ENCODE measurements at places on chromosomes 3 and 15.

- no peak for DNase-seq
Observed at GRCh38 chr15:63061975-63062374, 19.4 kb downstream of the TPM1 start.

DNA sequence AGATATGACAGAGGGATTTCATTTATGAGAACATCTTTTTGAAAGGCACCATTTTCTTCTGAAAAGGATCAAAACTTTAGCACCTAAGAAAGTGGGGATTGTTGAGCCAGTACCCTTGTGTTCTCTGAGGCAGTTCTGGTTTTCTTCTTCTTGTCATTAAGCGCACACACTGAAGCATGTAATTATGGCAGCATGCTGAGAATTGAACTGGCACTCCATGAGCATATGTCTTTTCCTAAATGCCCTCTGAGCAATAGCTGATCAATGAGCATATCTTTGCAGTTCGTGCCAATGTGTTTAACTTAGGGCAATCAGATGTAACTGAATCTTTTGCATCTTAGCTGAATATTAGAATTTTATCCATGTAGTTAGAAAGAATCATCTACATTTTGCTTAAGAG, 53.9 kb upstream of the VGLL3 start:
- DNase-seq, result no peak

GRCh38 chr3:134251731-134252391, 1.2 kb upstream of the RYK start:
- no peak for DNase-seq

DNA sequence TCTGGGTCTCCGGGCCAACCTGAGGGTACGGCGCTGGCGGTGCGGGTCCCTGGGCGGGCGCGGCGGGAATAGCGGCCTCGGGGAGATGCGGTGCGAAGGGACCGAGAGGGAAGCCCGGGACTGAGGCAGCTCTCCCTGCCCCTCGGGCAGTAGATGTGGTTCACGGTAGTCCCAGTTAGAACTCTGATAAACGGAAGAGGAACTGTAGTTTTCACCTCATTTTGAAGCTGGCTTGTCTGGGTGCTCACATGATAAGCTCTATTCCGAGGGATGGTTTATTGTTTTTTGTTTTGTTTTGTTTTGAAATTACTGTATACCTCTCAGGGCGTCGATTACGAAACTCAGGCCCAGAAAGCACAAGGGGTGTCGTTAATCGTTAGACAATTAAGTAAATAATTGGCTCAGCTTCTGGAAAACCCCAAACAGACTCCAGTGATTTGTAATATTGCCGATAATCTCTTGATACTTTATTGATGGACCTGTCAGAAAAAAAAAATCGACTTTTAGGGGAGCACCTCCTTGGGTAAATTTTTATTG, 413 bp downstream of the NUSAP1 start:
- DNase-seq, result no peak

GRCh38 chr3:45567730-45568172, 26.8 kb upstream of the LIMD1 start:
- no peak for DNase-seq

DNA sequence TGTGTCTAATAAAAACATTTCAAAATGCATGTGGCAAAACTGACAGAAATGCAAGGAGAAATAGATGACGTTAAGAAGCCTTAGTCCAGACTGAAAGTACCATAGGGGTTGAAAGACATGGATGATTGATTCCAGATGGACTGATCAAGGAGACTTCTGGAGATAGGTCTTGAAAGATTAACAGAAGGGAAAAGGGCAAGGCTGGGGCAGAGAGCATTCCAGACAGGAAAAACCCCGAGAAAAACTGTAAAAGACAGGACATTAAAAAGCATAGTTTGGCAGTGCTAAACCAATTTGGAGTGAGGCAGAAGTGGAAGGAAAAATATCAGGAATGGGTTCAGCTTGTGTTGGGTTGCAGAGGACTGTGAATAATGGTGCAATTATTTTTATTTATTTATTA, 375.2 kb upstream of the SGO1 start:
- DNase-seq, result no peak

- DNase-seq, result no peak
Observed at GRCh38 chr3:150428562-150428961, 20.5 kb downstream of the TSC22D2 start.

GRCh38 chr3:8001712-8002111, 499.9 kb upstream of the LMCD1 start:
- DNase-seq, result no peak

- DNase-seq, result no peak
Observed at GRCh38 chr15:41513506-41514227, at the start of gene LTK. TSS of gene LTK (minus strand) at chr15:41513827. CDS start at chr15:41513709, 118 bp downstream.

- no peak for DNase-seq
Observed at GRCh38 chr15:38743147-38743546, 178.5 kb upstream of the RASGRP1 start.
